ENCODE measurements at places on chromosomes 6 and 20.

DNA sequence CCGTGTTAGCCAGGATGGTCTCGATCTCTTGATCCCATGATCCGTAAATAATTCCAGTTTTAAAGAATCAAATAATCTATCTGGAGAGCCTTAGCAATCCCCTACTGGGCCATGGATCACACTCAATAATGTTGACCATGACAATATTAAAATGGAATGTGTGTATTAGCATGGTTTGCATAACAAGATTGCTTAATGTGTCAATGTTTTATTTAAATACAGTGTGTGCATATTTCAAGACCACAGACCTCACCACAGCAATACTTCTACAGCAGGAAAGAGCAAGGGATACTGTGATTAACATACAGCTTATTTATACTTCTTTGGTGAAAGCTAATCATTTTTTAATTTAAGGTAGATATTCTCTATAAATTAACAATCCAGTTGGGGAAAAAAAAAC is 470.4 kb downstream of the TFAP2B start:
- no peak for DNase-seq

DNA sequence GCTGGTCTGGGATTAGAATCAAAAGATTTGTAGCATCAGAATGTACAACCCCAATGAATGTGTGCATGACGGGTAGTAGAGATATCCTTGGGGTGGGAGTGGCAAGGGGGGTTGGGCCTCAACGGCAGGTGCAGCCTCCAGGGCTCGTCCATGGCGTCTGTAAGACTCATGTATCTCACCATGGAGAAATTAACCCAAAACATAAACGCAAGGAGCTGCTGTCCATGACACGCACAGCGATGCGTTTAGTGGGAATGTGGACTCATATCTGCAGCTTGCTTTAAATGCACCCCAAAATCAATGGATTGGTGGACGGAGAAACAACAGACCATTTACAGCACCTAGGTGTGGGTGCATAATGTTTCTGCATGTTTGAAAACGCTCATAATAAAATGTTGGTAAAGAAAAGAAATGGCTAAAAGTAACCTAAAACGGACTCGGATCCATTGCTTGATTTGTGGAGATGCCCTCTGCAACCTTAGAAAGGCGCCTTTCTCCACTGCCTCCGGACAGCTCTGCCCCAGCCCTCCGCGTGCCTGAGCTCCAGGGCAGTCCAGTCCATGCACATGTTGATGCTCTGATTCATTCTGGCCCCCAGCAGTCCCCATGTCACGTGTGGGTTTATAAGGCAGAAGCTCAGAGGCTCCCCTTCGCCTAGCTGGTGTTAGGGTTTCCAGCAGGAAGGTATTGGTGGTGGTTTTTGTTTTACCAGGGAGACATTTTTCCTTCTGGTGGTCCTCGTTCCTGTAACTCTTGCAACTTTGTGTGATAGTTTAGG is 24.5 kb downstream of the PYGB start:
- no peak for DNase-seq

- DNase-seq: no peak
Observed at GRCh38 chr6:158772851-158773371, 46.3 kb downstream of the EZR start.

DNA sequence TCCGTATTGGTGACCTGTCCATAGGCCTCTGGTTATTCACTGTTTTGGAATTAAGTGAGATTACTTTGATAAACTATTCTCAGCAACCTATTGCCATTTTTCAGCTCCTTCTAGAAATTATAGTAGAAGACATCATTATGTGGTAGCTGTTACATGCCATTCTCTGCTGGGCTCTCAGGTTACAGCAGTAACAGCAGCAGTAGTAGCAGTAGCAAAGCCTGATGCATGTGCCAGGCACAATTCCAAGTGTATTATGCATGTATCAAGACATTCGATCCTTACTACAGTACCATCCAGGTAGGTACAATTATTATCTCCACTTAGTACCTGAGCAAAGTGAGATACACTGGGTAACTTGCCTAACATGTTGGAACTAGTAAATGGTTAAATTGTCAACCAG is 74.3 kb downstream of the RPS12 start:
- DNase-seq: no peak

- no peak for DNase-seq
Observed at GRCh38 chr6:11459079-11459610, 78.4 kb upstream of the TMEM170B start.

DNA sequence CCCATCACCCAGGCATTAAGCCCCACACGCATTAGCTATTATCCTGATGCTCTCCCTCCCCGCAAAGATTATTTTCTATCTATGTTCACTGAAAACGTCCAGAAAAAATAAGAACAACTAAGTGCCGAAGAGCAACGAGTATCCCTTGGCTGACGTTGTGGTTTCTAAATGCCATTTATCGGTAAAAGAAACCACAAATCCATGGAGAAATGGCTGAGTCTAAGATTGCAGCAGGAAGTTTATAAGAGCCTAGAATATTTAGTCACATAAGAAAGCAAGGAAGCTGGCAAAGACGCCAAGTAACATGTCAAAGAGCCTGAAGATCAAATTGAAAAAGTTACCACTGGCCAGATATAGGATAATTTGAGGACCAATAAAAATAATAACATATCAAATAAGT is 18.1 kb upstream of the NOX3 start:
- DNase-seq: no peak

DNA sequence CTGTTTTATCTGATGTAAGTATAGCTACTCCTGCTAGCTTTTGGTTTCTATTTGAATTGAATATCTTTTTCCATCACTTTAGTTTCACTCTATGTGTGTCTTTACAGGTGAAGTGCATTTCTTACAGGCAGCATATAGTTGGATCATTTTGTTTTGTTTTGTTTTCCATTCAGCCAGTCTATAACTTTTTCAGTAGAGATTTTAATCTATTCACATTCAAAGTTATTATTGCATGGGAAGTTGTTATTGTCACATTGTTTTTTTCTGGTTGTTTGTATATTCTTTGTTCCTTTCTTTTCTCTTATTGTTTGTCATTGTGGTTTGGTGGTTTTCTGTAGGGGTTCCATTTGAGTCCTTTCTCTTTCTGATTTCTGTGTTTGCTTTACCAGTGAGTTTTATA is 151.2 kb downstream of the PDE10A start:
- DNase-seq: no peak

Measured in HuH-7.5 (cell line).